Testis (tissue), 5 donors: ENCODE measurements at places on chromosomes 11 and 22. TPM values are rescaled to one million over a fixed set of nuclear protein-coding genes. Genes with fewer than 3 reads are reported as not detected.
A peak's percentile ranks its signal among the peaks of the same experiment; 100 is the strongest.

DNA sequence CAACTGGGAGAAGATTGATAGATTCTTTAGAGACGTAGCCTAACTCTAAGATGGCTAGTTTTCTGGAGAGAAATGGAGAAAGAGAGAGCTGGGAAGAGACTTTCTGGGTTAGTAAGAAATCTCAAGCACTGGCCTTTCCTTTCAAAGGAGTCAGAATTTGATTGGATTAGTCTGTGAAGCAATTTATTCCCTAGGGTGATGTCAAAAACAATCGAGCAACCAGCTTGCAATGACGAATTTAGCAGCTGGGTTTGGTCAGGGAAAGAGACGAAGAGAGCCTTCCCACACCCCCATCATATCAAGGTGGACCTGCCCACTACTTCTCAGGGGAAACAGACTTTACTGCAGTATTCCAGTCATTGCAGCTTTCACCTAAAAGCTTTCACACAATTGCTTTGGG is 10.8 kb downstream of the KRTAP5-6 start:
- no peaks in the 10 kb centered on the region for H3K4me1 ChIP-seq
- H3K27me3 ChIP-seq: no peaks in the 10 kb centered on the region
- no peak overlapping the region for H3K4me3 ChIP-seq
- H3K36me3 ChIP-seq: no peaks in the 10 kb centered on the region
- DNase-seq: no peak

DNA sequence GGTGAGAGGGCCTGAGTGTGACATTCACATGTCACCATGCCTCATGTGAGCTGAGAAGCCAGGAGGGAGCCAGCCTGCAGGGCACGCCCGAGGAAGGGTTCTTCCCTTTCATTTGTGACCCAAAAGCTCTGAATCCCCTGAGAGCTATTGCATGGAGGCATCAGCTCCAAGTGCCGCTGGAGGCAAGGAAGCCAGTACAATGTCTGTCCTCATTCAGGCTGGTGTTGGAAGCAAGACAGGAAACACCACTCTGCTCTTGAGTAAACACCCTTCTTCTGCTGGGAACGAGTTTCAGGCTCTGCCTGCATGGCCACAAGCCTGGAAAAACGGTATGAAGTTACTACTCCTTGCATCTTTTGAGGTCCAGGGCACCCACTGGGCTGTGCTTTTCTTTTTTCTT is 83.8 kb upstream of the LARGE1 start:
- H3K36me3 ChIP-seq: no peaks in the 10 kb centered on the region
- H3K4me1 ChIP-seq: no peaks in the 10 kb centered on the region
- H3K4me3 ChIP-seq: no peak overlapping the region
- no peaks in the 10 kb centered on the region for H3K27me3 ChIP-seq
- no peak for DNase-seq
- H3K27ac ChIP-seq: no peak overlapping the region

OR51B4 gene
- not detected for total RNA-seq

DNA sequence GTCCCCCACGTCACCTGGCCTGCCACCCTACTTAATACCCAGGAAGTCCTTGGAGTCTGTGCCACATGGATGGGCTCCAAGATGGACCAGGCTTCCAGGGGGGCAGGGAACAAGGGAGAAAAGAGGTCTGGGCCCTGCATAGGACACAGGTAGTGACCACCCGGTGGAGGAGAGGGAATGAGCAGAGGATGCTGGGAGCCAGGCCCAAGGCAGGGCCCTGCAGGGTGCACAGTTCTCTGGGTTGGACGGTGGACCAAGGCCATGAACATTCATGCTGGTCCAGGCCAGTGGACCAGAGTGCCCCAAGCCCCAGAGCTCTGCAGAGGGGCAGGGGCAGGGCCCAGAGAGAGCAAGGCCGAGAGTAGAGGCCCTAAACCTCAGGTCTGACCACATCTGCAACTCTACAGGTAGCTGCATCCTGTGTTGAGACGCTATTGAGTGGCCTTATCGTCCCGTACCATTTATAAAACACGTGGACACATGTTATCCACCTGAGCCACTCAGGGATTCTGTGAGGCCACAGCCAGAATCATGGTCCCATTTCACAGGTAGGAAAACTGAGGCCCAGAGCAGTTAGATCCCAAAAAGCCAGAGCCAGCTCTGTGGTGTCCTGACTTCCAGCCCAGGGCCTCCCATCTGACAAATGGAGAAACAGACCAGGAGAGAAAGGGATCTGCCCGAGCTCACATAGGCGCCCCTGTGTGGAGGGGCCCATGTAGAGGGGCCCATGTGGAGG is 46.4 kb downstream of the IGLL5 start:
- no peak overlapping the region for H3K27ac ChIP-seq
- no peak overlapping the region for H3K4me3 ChIP-seq
- H3K36me3 ChIP-seq: no peaks in the 10 kb centered on the region
- H3K4me1 ChIP-seq: no peaks in the 10 kb centered on the region
- DNase-seq: no peak
- no peaks in the 10 kb centered on the region for H3K27me3 ChIP-seq

- no peak for DNase-seq
- H3K36me3 ChIP-seq: no peaks in the 10 kb centered on the region
- H3K27me3 ChIP-seq: no peaks in the 10 kb centered on the region
Measured at GRCh38 chr11:78254268-78254667, 65.5 kb downstream of the USP35 start.

KCTD14 gene
- total RNA-seq: 1.4 TPM

- no peak overlapping the region for H3K4me3 ChIP-seq
- H3K27me3 ChIP-seq: no peaks in the 10 kb centered on the region
- H3K4me1 ChIP-seq: no peaks in the 10 kb centered on the region
- no peaks in the 10 kb centered on the region for H3K36me3 ChIP-seq
- no peak for DNase-seq
Measured at GRCh38 chr11:37391615-37392014, 793.6 kb upstream of the RAG2 start.

GRCh38 chr11:57868491-57868890 is 106.9 kb downstream of the CTNND1 start:
- no peaks in the 10 kb centered on the region for H3K4me1 ChIP-seq
- no peak overlapping the region for H3K4me3 ChIP-seq
- H3K27me3 ChIP-seq: no peaks in the 10 kb centered on the region
- no peak overlapping the region for H3K27ac ChIP-seq
- no peak for DNase-seq

DNA sequence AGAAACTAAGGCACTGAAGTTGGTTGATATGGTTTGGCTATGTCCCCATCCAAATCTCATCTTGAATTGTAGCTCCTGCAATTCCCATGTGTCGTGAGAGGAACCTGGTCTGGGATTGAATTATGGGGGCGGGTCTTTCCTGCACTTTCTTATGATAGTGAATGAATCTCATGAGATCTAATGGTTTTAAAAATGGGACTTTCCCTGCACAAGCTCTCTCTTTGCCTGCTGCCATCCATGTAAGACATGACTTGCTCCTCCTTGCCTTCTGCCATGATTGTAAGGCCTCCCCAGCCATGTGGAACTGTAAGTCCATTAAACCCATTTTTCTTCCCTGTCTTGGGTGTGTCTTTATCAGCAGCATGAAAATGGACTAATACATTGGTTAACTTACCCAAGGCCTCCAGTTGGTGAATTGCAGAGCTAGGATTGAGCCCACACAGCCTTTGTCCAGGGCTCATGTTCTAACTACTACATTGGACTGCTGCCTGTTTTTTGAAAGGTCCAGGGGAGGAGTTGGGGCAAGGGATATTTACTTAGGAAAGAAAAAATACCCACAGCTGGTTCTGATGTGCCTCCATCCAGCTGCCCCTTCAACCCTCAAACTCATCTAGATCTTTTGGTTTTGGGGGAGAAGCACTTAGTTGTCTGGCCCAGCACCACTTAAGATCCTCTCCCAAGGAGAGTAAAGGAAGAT is 107.8 kb upstream of the NAV2 start:
- H3K4me3 ChIP-seq: no peak overlapping the region
- H3K36me3 ChIP-seq: no peaks in the 10 kb centered on the region
- no peaks in the 10 kb centered on the region for H3K27me3 ChIP-seq
- H3K4me1 ChIP-seq: peaks cover 12% of the 10 kb centered on the region

DNA sequence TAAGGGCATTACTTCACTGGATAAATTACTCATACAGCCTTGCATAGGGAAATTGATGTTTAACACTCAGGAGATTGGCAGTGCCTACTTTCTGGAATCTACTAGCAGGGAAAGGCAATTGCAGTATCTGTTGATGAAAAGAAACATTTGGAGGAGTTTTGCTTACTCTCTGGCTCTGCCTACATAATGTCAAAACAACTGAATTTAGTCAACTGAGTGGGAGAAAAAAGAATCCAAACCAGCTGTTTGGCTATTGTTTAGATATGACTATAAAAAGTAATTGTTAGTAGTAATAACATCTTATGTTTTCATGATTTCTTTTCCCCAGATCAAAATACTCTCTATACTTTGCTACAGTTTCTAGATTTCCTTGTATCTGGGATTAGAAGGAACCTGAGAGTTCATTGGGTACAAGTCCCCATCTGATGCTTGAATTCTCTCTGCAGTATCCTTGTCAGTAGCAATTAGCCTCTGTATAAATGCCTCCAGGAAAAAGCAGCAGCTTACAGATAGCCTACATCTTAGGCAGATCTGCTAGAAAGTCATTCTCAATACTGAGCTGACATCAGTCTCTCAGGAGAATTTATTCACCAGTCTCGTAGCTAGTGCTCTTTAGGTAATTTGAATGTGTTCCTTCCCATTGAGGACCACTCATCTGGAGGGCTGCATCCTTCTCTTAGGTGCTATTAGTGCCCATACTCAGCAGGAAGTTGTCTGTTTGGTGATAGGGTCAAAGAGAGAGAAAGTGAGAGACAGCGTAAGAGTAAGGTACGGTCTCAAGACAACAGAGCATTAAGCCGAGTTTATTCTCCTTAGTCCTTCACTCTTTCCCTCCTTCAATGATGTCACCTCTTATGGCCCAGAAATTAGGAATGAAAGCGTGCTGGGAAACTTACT is 185.9 kb upstream of the CCDC90B start:
- no peak for DNase-seq
- no peaks in the 10 kb centered on the region for H3K4me1 ChIP-seq
- no peaks in the 10 kb centered on the region for H3K36me3 ChIP-seq
- no peak overlapping the region for H3K4me3 ChIP-seq
- H3K27ac ChIP-seq: no peak overlapping the region
- no peaks in the 10 kb centered on the region for H3K27me3 ChIP-seq

GRCh38 chr22:30191040-30191701 is 55.4 kb downstream of the LIF start:
- H3K4me3 ChIP-seq: no peak overlapping the region
- peaks cover 3% of the 10 kb centered on the region for H3K4me1 ChIP-seq
- no peaks in the 10 kb centered on the region for H3K27me3 ChIP-seq
- DNase-seq: no peak
- no peaks in the 10 kb centered on the region for H3K36me3 ChIP-seq

DNA sequence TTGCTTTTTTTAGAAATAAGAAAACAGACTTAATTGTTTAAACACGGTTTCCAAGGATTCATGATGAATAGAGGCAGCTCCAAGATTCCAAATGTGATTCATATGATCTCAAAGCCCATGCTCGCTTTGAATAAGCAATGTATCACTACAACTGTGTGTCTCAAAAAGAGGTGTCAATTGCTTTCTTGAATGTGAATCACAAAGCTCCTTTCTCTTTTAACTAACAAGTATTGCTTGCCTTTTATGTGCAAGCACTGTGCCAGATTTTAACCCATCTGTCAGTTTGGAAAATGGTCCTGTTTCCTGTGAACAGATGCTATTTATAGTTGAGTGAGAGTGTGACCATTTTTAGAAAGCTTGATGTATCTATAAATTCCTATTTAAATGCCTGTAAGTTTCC is 6.5 kb downstream of the OOSP1 start:
- H3K4me3 ChIP-seq: no peak overlapping the region
- no peak for DNase-seq
- no peaks in the 10 kb centered on the region for H3K36me3 ChIP-seq

DNA sequence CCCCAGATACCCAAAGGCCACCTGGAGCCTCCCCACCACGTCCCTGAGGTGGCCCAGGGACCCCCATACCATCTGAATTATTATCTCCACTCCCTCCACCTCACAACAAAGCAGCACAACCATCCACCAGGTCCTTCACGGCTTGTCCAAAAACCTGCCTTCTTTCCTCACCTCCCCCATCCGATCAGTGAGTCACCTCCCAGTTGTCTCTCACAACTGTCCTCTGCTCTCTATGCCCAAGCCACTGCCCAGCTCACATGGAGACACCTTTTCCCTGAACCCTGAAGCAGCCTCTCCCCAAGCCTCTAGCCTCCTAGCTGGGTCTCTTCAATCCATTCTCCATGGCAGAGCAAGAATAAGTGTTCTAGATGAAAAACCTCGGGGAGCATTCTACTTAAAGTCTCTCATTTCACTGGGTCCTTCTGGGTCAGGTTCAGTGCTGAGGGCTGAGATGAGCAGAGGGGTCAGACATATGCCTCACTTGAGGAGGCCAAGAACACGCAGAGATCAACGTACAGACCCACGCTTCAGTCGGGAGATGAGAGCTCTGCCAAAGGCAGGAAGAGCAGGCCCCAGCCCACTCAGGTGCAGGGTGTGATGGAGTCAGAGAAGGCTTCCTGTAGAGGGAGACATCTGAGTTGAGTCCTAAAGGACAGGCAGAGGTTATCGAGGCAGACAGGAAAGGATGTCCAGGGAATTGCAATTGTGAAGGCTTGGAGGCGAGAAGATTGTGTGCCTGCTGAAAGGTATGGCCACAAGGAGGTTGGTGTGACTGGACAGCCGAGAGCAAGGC is 74.7 kb downstream of the PDE2A start:
- H3K4me3 ChIP-seq: no peak overlapping the region
- no peak for DNase-seq
- H3K27me3 ChIP-seq: no peaks in the 10 kb centered on the region
- H3K4me1 ChIP-seq: no peaks in the 10 kb centered on the region
- no peak overlapping the region for H3K27ac ChIP-seq

A4GALT gene
- 15.7 TPM for total RNA-seq

GRCh38 chr11:108131993-108132392 is 10.6 kb downstream of the ACAT1 start:
- no peaks in the 10 kb centered on the region for H3K27me3 ChIP-seq
- no peak overlapping the region for H3K4me3 ChIP-seq
- no peak overlapping the region for H3K27ac ChIP-seq
- H3K4me1 ChIP-seq: no peaks in the 10 kb centered on the region

GRCh38 chr22:39434721-39435120 is 22.1 kb upstream of the MGAT3 start:
- H3K27me3 ChIP-seq: no peaks in the 10 kb centered on the region
- H3K36me3 ChIP-seq: no peaks in the 10 kb centered on the region
- H3K4me1 ChIP-seq: peaks cover 17% of the 10 kb centered on the region
- H3K27ac ChIP-seq: no peak overlapping the region
- DNase-seq: no peak

- no peak overlapping the region for H3K27ac ChIP-seq
- H3K4me1 ChIP-seq: no peaks in the 10 kb centered on the region
- no peak overlapping the region for H3K4me3 ChIP-seq
- H3K27me3 ChIP-seq: no peaks in the 10 kb centered on the region
- DNase-seq: peak; percentile 62
Measured at GRCh38 chr11:122863704-122864326, 18.7 kb upstream of the JHY start.

YPEL1 gene
- total RNA-seq: 83.6 TPM

TRPM5 gene
- 0.94 TPM for total RNA-seq

GRCh38 chr22:20027966-20028854 is 7.3 kb downstream of the TANGO2 start:
- no peaks in the 10 kb centered on the region for H3K27me3 ChIP-seq
- H3K36me3 ChIP-seq: no peaks in the 10 kb centered on the region
- H3K27ac ChIP-seq: no peak overlapping the region
- DNase-seq: no peak
